ENCODE measurements at places on chromosomes 1 and 21.

GRCh38 chr1:201676197-201676596, 137.3 kb downstream of the NAV1 start:
- no peak for DNase-seq

DNA sequence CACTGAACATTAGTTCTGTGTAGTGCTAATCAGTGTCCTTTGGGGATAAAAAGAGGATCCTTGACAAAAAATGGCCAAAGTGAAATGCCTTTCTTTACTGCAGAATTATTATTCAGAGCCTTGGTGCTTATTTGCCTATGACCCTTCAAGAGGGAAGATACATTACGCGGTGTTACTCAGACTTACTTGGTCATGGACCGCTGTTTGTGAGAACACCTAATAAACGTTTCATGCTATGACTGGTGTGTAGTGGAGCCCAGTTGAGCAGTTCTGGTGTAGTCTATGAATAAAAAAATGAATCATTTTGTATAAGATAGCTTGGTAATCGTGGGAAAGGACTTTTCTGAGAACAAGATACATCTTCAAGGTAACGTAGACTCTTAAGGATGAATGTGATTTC, 8.3 kb downstream of the NFYC start:
- no peak for DNase-seq

DNA sequence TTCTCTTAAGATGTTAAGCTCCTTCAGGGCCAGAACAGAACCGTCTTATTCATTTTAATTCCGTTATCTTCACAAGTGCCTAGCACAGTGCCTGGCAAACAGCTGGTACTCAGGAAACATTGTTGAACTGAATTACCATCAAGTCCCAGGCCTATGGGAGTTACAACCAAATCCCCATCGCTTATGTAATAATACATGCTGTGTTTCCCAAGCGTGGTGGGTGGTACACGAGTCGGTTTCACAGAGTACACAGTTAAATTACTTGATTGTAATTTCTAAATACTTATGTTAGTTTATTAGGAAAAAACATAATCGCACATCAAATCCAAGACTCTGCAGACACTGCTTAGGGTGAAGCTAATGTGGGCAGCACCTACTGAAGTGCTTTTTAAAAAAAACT, 1.0 kb downstream of the ANGEL2 start:
- no peak for DNase-seq

DNA sequence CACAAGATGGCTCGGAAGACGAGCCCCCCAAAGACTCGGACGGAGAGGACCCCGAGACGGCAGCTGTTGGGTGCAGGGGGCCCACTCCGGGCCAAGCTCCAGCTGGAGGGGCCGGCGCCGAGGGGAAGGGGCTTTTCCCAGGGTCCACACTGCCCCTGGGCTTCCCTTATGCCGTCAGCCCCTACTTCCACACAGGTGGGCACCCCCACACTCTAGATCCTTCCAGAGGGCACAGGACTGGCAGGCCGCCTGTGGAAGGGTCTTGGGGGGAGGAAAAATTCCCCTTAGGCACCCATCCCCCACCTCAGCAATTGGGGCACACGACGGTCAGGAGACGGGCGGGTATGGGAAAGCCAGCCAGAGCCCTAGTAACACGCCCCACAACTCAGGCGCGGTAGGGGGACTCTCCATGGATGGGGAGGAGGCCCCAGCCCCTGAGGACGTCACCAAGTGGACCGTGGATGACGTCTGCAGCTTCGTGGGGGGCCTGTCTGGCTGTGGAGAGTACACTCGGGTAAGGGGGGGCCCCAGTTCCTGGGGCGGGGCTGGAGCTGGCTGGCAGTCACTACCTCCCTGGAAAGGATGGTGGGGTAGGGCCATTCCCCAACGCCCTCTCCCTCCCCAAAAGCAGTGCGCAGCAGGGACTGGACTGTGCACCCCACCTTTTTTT, 16.1 kb downstream of the NOC2L start:
- no peak for DNase-seq

DNA sequence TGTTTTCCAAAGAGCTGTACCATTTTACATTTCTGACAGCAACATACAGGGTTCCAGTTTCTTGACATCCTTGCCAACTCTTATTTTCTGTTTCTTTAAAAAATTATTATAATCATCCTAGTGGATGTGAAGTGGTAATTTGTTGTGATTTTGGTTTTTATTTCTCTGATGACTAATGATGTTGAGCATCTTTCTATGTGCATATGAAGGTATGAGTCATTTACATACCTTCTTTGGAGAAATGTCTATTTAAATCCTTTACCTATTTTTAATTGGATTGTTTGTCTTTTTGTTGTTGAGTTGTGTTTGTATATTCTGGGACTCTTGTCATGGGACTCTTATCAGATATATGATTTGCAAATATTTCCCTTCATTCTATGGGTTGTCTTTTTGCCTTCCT, 20.8 kb upstream of the MPC2 start:
- no peak for DNase-seq

DNA sequence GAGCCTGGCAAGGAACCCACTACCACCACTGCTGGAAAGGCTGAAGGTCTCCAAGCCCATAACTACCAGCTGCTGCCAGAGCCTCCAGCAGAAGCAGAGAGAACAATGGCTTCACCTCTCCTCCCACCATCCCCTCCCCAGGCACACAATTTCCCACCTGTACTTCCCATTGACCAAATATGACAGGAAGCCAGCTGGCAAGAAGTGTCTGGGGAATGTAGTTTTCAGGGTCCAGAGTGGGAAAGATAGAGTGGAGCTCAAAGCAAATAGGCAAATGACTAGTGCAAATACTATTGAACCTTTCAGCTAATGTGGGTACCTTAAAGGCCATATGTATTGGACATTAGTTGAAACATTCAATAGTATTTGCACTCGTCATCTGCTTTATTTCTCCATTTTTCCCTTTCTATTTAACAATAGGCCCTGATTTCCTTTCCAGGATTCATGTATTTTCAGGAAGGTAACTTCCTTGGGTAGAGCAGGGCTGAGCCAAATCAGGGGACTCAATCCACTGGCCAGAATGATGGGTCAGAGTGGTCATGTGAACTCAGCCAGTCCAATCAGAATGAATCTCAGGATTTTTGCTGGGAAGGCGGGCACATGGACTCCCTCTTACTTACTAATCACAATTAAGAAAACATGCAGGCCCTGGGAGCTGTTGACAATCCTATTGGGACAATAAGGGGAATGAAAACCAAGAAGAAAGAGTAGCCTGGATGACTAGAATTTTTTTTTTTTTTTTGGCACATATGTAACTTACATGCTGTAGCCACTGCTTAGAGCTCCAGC, 12.1 kb upstream of the NFYC start:
- no peak for DNase-seq

GRCh38 chr1:55959136-55959548, 620.2 kb downstream of the PLPP3 start:
- no peak for DNase-seq

DNA sequence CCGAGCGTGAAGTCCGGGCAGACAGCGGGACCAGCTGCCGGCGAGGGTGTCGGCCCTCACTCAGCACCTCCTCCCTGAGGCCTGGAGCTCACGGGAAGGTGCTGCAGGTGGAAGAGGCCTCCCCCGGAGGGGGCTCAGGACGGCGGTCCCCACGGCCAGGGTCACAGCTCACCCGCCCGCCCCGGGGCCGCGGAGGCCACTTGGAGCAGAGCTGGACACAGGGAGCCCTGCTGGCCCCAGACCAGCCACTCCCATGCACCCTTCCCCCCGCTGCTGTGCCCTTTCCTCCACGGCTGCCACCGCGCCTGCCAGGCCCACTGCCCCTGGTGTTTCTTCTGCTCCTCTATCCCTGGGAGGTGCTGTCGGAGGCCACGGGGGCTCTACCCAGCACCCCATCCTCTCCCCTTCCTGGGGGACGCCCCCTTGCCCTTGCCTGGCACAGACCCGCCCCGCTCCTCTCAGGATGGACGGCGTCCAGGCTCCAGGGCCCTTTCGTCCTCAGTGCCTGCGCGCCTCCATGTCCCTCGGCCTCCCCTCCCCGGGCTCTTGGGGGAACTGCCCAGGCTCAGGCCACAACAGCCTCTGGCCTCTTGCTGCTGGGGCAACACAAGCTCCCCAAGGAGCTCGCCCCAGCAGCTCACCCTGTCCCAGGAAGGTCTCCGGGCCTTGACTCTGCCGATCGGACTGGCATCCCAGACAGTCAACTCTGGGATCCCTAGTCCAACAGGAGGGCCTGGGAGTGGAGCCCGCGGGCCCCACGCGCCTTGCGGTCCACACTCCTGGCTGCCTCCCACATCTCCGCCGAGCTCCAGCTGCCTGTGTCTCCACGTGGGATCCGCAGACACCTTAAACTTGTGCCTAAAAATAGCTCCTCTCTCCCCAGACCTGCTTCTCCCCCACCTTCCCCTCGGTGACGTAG, 4.1 kb downstream of the TMEM240 start:
- no peak for DNase-seq

GRCh38 chr1:245133995-245134715, 20.6 kb upstream of the KIF26B start:
- no peak for DNase-seq

DNA sequence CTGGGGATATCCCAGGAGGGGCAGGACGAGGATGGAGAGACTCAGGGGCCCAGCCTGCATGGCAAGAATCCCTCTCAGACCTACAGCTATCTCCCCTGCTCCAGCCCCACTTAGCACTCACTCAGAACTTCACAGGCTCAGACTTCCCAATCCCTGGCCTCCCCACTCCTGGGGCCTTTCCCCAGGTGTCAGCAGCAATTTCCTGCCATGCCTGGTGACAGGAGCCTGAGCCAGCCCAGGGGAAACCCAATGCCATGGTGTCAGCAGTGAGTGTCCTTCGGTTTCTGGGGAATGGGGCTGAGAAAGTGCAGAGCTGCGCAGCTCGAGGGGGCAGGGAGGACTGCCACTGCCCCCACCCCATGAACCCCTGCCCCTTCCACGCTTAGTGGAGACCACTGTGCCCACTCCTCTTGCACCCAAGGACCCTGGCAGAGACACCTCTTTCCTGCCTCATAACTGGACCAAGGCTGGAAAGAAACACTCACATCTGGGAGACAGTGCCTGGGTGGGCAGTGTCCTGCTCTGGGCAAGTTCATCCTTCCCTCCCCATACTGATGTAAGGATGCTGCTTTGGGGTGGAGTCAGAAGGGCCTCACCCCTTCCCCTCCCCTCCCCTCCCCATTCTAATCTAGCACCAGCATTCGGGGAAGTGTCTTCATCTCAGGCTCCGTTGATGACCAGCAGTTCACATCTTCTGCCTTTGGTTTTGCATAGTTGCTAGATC, 17.1 kb upstream of the UBL4B start:
- no peak for DNase-seq

GRCh38 chr1:227482023-227482299, 81.4 kb upstream of the ZNF678 start:
- DNase-seq, result no peak

- DNase-seq, result no peak
Observed at GRCh38 chr1:48677306-48678287, 99.1 kb downstream of the BEND5 start.

DNA sequence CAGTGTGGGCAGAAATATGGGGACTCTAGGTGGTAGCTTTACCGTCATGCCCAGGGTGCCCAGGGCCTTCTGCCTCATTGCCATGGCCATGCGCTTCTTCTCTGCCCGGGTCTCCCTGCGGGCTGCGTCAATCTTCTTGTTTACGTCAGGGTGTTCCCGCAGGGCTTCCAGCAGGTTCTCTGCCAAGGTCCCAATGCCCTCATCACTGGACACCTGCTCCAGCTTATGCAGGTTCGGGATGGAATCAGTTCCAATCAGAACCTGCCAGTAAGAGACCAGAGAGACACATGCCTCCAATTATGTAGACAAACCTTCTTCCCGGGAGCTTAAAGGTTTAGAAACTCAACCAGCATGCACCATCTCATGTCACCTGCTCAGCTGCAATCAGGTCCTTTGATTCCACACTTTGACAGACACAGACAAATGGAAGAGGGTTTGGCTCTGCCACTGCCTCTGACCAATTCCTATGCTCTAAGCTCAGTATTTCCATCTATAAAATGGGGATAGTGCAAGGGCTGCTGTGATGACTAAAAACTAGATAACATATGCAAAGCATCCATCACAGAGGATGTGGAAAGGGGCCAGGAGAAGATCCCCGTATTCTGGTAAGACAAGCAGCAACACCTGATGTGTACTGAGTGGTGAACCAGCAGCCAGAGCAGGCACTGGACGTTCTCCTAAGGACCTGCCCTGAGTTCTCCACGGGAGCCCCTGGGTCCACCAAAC, 121.2 kb downstream of the UBR4 start:
- DNase-seq, result no peak

- no peak for DNase-seq
Observed at GRCh38 chr21:10425856-10426255, 95.5 kb upstream of the TPTE start.

GRCh38 chr1:172837816-172838679, 179.1 kb downstream of the FASLG start:
- no peak for DNase-seq

DNA sequence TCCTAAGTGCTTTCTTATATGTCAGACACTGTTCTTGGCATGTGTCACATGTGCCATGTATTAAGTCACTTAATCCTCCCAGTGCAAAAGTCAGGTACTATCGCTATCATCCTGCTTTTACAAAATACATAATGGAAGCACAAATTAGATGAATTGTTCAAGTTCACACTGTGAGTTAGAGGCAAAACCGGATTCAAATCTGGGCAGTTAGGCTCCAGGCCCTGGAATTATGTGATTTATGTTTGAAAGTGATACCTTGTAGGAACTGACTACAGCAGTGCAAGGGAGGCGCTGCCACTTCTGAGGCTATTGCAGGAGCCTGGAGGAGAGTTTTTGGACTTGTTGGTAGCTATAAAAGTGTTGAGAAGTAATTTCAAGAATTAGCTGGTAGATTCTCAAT, 358.3 kb downstream of the HLX start:
- DNase-seq, result no peak

DNA sequence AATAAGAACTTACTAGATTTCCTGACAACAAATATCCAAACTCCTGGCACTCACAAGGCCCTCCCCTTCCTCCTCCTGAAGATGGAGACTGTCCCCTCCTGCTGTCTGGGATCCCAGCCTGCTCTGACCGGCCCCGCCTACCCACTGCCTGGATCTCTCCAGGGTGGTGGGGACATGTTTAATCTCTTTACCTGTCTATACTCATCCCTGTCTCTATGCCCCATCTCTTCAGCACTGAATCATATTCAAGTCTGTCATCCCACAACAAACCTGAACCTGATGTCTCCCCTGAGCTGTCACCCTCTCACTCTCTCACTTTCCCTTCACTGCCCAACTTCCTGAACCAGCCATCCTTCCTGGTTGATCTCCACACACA, 22.1 kb downstream of the MATN1 start:
- DNase-seq, result no peak

DNA sequence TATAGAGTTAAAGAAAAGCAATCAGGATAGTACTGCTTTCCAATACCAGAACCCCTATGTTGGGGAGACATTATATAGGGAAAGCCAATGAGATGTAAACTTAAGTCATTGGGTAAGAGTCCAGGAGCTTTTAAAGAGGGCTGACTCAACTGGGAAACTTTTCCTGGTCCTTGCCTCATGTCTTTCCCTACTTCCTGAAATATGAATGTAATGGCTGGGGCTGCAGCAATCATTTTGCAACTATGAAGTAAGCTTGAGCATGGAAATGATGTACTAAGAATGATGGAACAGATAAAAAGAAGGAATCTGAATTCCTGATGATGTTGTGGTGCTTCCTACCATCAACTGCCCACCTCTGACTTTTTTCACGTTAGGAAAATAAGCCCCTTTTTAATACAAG, 55.7 kb downstream of the WDR3 start:
- DNase-seq, result no peak

Data from stimulated activated CD8-positive, alpha-beta memory T cell treated with anti-CD3 and anti-CD28 coated beads, Interleukin-4, amount 100 ng/mL, for 4 hours (primary cell).